Thoracic aorta (tissue), 2 donors: ENCODE measurements at places on chromosomes 12 and 14. TPM values are rescaled to one million over a fixed set of nuclear protein-coding genes. Genes with fewer than 3 reads are reported as not detected.

ANKLE2 gene
- 78.0 TPM for total RNA-seq

SPIC gene
- total RNA-seq, result not detected

C12orf54 gene
- total RNA-seq, result not detected

SLC2A14 gene
- not detected for total RNA-seq

KRT71 gene
- total RNA-seq, result not detected

- no peaks in the 10 kb centered on the region for H3K4me1 ChIP-seq
- H3K27me3 ChIP-seq, result peaks cover 6% of the 10 kb centered on the region
- H3K36me3 ChIP-seq, result no peaks in the 10 kb centered on the region
- H3K4me3 ChIP-seq, result no peak overlapping the region
These were observed 32.8 kb upstream of the TBX5 start for GRCh38 chr12:114438635-114439256.

DNA sequence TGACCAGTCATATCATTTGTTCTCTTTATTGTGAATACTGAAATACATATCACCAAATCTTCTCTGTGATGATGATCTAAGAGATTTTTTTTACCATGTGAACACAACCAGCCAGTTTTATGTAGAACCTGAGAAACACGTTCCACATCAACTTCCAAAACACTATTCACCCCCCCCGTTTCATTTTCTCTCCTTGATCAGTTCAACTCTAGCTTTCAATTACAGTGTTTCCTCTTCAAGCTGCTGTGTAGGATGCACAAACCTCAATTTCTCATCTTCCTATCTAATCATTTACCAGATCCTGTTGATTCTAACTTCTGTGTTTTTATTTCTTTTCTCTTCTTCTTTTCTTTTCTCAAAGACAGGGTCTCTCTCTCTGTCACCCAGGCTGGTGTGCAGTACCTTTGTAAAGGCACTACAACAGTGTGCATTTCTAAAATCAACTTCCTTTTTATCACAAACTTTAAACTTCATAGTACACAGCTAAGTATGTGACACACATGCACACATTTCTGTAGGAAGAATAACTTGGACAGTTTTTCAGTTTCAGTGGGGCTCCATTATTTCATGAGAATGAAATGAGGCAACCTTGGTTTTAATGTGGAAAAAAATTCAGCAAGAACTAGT lies 149.9 kb upstream of the FBXO33 start:
- no peak for DNase-seq
- no peaks in the 10 kb centered on the region for H3K36me3 ChIP-seq
- no peak overlapping the region for H3K27ac ChIP-seq
- H3K4me3 ChIP-seq, result no peak overlapping the region

DNA sequence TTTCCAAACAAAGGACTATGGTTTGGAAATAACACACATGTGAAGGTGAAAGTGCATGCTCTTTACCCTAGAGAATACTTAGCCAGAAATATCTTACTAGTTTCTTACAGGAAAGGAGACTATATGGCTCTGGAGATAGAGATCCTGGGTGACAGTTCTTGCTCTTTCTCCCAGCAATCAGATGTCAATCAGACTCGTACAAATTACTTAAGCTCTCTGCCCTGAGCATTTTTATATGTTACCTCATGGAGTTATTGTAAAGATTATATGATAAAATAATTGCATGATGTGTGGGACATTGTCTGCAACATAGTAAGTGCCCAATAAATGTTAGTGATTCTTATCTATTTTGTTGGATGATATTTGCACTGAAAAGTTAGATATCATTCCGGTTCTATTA lies 76.8 kb downstream of the FAR2 start:
- no peaks in the 10 kb centered on the region for H3K4me1 ChIP-seq
- no peaks in the 10 kb centered on the region for H3K27me3 ChIP-seq
- DNase-seq, result no peak
- no peaks in the 10 kb centered on the region for H3K36me3 ChIP-seq
- H3K4me3 ChIP-seq, result no peak overlapping the region

GRCh38 chr14:69615121-69615495 lies 3.7 kb downstream of the SUSD6 start:
- H3K27ac ChIP-seq, result peak overlapping the region; percentile 50
- H3K4me1 ChIP-seq, result peaks cover 83% of the 10 kb centered on the region
- no peak for DNase-seq
- no peaks in the 10 kb centered on the region for H3K36me3 ChIP-seq

- H3K27me3 ChIP-seq, result no peaks in the 10 kb centered on the region
- H3K4me1 ChIP-seq, result no peaks in the 10 kb centered on the region
- no peaks in the 10 kb centered on the region for H3K36me3 ChIP-seq
- no peak overlapping the region for H3K4me3 ChIP-seq
These were observed 234.5 kb upstream of the SSTR1 start for GRCh38 chr14:37972941-37973887.

DNA sequence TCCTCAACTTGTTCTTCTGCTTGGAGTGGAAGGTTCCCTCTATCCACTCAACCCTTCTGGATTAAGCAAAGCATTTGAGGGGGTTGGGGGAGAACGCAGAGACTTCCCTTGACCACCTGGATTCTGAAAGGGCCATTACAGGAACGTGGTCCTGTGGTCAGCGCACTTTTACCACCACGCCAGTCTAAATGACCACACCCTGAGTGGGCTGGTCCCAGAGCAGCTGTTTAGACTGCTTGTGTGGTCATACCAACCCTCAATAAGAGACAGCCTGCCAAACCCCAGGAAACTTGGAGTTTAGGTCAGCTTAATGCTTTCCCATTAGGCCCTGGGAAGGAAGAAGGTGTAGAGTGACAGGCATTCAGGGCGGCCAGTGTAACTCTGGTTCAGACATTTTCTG lies 165.5 kb upstream of the ATP2B1 start:
- H3K27me3 ChIP-seq, result no peaks in the 10 kb centered on the region
- no peaks in the 10 kb centered on the region for H3K4me1 ChIP-seq
- no peak overlapping the region for H3K27ac ChIP-seq
- DNase-seq, result no peak
- H3K36me3 ChIP-seq, result no peaks in the 10 kb centered on the region

DNA sequence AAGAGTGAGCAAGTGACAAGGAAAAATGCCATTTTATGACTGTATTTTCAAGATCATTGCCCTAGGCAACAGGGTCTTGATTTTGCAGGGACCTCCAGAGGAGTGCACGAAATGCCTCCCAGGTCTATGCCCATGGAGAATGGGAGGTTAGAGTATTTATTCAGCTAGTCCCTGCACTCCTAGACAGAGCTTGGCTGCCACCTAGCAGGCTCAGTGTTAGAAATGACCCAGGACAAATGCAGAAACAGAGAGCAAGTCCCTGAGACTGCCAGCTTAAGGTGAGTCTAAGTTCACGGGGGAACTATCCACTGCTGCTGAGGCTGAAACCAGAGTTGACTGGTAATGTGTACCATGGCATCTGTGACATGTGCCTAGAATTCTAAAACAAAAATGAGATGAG lies 506.4 kb downstream of the MED13L start:
- no peaks in the 10 kb centered on the region for H3K27me3 ChIP-seq
- H3K4me3 ChIP-seq, result no peak overlapping the region

- H3K4me1 ChIP-seq, result no peaks in the 10 kb centered on the region
- H3K36me3 ChIP-seq, result no peaks in the 10 kb centered on the region
- H3K4me3 ChIP-seq, result no peak overlapping the region
These were observed 336.9 kb upstream of the ATP2B1 start for GRCh38 chr12:90045559-90045958.

DNA sequence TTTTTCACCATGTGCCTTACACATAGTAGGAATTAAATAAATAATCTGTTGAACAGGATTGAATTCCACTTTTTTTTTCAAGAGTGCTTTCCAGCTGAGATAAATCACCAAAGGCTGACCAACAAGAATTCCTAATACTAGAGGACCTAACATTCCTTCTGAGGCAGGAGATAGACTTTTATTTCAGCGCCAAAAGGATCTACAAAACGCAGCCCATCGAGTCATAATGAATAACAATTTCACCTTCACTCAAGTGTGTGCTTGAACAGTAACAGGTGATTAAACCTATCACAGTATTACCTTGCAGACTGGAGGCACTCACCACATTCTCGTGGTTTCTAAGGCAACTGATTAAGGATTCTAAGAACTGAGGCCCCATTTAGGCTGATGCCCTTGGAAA lies 224.3 kb upstream of the ATP2B1 start:
- H3K4me1 ChIP-seq, result no peaks in the 10 kb centered on the region
- no peak overlapping the region for H3K4me3 ChIP-seq
- no peaks in the 10 kb centered on the region for H3K27me3 ChIP-seq
- no peaks in the 10 kb centered on the region for H3K36me3 ChIP-seq
- DNase-seq, result no peak
- H3K27ac ChIP-seq, result no peak overlapping the region

DNA sequence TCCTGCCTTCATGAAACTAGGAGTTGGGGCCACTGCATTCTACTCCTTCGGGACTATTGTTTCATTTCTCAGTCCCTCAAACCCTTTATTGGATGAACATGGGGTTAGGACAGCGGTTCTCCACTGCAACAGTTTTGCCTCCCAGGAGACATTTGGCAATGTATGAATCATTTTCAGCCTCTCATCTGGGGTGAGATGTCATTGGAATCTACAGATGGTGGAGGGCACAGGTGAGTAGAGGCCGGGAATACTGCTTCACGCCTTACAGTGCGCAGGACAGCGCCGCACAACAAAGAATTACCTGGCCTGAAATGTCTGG lies 649 bp upstream of the GNPNAT1 start:
- H3K27ac ChIP-seq, result peak overlapping the region; percentile 91
- no peaks in the 10 kb centered on the region for H3K27me3 ChIP-seq
- H3K4me1 ChIP-seq, result peaks cover 35% of the 10 kb centered on the region
- H3K36me3 ChIP-seq, result no peaks in the 10 kb centered on the region
- DNase-seq, result no peak

- H3K36me3 ChIP-seq, result no peaks in the 10 kb centered on the region
- no peaks in the 10 kb centered on the region for H3K4me1 ChIP-seq
- no peaks in the 10 kb centered on the region for H3K27me3 ChIP-seq
- H3K4me3 ChIP-seq, result no peak overlapping the region
These were observed 23.6 kb downstream of the TMEM30B start for GRCh38 chr14:61257469-61258057.

DNA sequence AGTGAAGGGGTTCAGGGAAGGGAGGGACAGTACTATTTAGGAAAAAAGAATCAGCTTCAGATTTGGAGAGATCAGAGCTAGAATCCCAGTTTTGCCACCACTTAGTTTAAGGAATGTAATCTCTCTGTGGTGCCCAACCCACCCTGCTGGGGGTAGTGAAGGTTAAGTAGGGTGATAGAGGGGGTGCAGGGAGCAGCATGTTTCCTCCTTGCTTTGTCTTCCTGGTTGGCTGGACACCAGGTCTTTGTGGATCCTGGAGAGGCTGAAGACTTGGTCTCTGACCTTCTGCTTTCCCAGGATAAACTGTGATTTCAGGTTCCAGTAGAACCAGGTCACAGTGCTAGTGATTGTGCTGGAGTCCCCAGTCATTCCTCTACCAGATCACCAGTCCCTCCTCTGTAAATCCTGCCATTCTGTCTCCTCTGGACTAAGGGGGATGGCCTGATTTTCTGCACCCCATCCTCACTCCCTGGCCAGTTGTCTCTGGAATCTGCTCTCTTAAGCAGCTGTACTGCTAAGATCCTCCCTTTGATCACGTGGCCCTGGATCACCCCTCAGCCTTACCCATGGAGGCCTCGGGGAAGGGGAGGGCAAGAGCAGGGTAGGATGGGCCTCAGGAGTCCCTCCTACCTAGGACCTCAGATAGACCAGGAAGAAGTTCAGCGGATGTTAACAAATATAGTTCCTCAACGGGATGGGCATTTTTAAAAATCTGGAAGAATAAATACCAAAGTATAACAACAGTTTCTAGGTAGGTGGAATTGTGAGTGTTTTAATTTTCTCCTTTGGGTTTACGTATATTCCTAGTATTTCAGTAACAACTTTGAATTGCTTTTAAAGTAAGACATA lies 3.1 kb downstream of the MAP3K12 start:
- no peak overlapping the region for H3K27ac ChIP-seq
- no peak for DNase-seq
- no peaks in the 10 kb centered on the region for H3K36me3 ChIP-seq
- H3K4me1 ChIP-seq, result peaks cover 13% of the 10 kb centered on the region

DNA sequence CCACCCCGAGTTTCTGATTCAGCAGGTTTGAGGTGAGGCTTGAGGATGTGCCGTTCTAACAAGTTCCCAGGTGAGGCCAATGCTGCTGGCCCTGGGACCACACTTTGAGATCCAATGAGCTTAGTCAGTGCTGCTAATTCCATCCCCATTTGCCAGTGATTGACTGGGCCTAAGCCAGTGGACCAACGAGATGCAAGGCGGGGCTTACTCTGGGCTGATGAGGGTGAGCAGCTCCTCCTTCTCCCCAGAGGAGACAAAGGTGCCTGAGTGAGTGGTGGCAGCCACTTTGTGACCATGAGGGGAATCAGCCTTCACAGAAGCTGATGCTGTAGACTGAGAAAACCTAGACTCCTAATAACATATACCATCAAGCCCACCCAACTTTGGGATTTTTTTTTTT lies 23.1 kb upstream of the HNF1A start:
- no peaks in the 10 kb centered on the region for H3K4me1 ChIP-seq
- no peak overlapping the region for H3K4me3 ChIP-seq
- no peak for DNase-seq
- no peaks in the 10 kb centered on the region for H3K27me3 ChIP-seq

- H3K4me3 ChIP-seq, result no peak overlapping the region
- DNase-seq, result no peak
- no peaks in the 10 kb centered on the region for H3K4me1 ChIP-seq
- no peak overlapping the region for H3K27ac ChIP-seq
These were observed 46.5 kb upstream of the SAV1 start for GRCh38 chr14:50714450-50715073.

GRCh38 chr14:57981817-57982560 lies 116.1 kb upstream of the SLC35F4 start:
- no peaks in the 10 kb centered on the region for H3K27me3 ChIP-seq
- no peak overlapping the region for H3K27ac ChIP-seq
- no peaks in the 10 kb centered on the region for H3K36me3 ChIP-seq
- no peaks in the 10 kb centered on the region for H3K4me1 ChIP-seq
- H3K4me3 ChIP-seq, result no peak overlapping the region

GRCh38 chr14:33103489-33103888 lies 164.8 kb downstream of the NPAS3 start:
- H3K27me3 ChIP-seq, result no peaks in the 10 kb centered on the region
- no peak for DNase-seq
- no peaks in the 10 kb centered on the region for H3K36me3 ChIP-seq
- no peak overlapping the region for H3K4me3 ChIP-seq
- no peaks in the 10 kb centered on the region for H3K4me1 ChIP-seq
- H3K27ac ChIP-seq, result no peak overlapping the region

- H3K27me3 ChIP-seq, result no peaks in the 10 kb centered on the region
- no peak overlapping the region for H3K4me3 ChIP-seq
- H3K27ac ChIP-seq, result no peak overlapping the region
- DNase-seq, result no peak
- H3K4me1 ChIP-seq, result no peaks in the 10 kb centered on the region
These were observed 17.2 kb upstream of the CISTR start for GRCh38 chr12:53768976-53769375.

DNA sequence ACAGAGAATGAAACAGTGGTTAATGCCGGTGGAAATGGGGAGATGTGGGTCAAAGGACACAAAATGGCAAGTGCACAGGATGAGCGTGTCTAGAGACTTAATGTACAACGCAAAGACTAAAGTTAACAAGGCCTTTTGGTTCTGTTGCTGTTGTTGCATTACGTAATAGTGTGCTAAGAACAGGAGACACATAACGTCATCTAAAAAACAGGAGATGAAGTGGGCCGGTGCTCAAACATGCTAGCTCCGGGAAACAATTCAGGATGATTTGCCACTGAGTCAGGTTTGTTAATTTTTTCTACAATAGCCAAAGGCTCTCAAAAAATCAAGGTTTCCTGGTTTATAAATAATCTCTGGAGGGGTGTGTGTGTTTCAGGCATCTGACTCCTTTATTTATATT lies 55.5 kb downstream of the ETV6 start:
- H3K36me3 ChIP-seq, result no peaks in the 10 kb centered on the region
- DNase-seq, result no peak
- H3K27ac ChIP-seq, result peak overlapping the region; percentile 69
- peak overlapping the region; percentile 29 for H3K4me3 ChIP-seq
- H3K27me3 ChIP-seq, result no peaks in the 10 kb centered on the region
